ENCODE measurements at places on chromosomes 5 and 9.

DNA sequence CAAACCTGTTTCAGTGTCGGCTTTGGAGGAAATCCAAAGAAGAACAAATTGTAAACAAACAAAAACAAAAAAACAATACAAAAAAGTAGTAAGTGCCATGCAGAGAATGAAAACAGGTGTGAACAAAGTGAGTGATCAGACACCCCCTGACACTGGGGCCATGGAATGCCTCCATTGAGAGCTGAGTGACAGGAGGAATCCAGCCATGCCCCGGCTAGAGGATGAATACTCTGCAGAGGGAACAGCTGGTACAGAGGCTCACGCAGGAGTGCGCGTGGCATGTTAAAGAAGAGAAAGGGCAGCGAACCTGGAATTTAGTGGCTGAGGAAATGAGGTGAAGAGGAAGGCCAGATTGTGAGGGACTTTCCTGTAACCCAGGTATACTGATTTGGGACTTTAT, 15.5 kb upstream of the CCNJL start:
- DNase-seq: no peak

- peak; percentile 67 for DNase-seq
Measured at GRCh38 chr9:112063151-112063550, 111.9 kb downstream of the SUSD1 start.

GRCh38 chr5:114702731-114703130, 340.9 kb downstream of the KCNN2 start:
- DNase-seq: no peak

DNA sequence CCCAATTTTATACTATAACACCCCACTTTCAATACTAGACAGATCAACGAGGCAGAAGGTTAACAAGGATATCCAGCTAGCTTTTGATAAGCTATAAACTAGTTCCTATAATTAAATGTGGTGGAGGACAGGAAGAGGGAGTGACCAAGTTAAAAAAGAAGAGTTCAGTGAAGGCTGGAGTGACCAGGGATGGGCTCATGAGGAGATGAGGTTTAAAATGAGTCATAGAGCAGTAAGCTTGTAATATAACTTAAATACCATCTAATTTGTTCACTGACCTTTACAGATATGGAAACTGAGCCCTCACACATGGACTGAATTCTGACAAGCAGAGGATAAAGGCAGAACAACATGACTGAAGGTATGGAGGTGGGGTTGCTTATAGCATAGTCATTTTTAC, 284.5 kb downstream of the SPATA31D1 start:
- DNase-seq: peak; percentile 77

- no peak for DNase-seq
Measured at GRCh38 chr5:42499016-42499415, 75.8 kb downstream of the GHR start.

GRCh38 chr9:81964218-81965171, 21.2 kb downstream of the SPATA31D3 start:
- DNase-seq: peak; percentile 15

DNA sequence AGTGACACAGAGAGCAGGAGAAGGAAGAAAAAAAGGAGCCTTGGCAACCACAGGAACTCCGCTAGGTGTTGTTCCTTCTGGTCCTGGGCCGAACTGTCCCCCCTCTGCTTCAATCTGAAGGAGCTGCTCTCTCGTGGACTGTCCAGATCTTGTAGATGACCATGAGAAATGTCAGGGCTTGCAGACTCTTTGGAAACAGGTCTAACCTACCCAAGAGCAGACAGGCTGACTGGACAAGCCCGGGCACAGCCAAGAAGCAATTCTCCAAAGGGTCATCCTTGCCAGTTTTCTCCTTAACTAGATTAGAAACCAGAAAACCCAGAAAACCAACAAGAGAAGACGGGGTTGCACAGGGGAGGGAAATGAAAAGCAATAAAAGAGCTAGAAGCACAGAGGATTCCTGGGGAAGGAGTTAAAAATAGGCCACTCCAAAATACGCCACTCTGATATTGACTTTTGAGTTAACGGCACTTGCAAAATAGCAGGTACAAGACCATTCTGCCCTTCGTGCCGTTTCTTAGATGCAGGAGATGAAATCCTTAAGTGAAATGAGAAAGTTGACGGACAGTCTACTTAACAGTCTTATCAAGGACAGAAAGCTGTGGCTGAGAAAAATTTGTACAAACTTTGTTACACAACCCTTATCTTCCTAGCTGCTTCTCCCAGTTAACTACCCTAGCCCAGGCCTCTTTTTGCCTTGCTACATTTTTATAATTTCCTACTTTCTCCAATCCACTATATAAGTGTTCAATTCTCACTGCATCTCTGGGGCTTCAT, 5.8 kb downstream of the GCNT4 start:
- DNase-seq: no peak

- DNase-seq: no peak
Measured at GRCh38 chr5:143036146-143036927, 266.2 kb downstream of the ARHGAP26 start.

GRCh38 chr5:63774939-63775338, 187.3 kb downstream of the HTR1A start:
- DNase-seq: no peak

DNA sequence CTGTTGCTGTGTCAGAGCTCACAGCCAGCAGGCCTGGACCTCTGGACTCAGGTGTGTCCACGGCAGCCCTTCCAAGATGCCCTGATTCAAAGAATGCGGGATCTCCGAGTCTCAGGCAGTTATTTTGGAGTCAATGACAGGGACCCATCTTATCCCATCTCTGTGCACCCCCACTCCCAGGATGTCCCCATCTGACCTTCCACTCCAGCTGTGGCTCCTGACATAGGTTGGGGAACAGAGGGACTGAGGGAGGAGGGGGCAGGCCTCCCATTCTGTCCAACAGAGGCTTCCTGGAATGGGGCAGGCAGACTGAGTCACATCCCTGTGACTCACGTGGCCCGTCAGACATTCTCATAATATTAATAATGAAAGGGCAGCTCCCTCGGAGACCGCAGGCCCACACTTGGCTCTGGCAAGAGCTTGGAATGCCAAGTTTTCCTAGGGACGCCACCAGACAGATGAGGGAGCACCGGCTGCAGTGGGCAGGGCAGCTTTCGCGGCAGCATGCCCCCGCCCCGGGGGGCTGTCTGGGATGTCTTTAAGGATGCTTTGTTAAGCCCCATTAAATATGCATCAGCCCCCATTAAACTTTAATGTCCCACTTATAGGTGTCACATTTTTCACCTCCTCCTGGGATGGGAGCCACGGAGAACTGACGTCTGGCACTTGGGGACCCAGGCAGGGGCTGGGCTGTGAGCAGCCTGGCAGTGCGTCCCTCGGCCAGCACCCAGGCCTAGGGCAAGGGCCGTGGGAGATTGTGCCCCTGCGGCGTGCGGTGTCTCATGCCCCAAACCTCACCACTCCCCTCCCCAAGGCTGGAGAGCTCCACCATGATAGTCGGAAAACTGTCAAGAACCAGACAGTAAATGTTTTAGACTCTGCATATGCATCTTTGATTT, 23.6 kb upstream of the FIBCD1 start:
- DNase-seq: peak; percentile 97

DNA sequence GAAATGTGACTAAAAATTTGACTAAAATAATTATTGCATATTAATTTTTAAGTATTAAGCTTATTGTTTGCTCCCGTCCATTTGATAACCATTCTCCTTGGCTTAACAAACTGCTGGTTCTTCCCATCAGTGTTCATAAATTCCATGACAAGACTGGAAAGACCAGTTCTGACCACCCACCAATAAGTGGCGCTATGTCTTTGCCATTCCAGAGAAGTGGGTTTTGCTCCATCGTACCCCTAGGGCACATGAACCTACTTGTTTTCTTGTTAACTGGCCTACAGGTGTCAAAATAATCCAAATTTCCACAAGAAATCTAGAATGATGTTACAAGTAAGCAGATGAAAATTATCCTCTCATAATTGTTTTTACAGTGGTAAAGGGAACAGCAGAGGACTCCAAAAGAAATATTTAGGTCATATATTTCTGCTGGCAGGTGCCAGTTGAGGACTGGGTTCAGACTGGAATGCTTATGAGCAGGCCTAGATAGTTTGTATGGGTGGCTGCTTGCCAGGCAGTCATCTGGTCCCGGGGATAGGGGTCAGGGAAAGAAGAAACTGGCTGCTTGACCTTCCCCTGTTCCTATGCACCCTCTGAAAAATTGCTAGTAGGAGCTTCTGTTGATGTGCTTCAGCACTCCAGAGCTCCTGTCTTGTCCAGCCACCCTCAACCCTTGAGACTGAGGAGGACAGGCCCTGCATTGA, 283.1 kb upstream of the ADAMTSL1 start:
- no peak for DNase-seq

- no peak for DNase-seq
Measured at GRCh38 chr5:5881294-5881693, 458.8 kb downstream of the ICE1 start.

DNA sequence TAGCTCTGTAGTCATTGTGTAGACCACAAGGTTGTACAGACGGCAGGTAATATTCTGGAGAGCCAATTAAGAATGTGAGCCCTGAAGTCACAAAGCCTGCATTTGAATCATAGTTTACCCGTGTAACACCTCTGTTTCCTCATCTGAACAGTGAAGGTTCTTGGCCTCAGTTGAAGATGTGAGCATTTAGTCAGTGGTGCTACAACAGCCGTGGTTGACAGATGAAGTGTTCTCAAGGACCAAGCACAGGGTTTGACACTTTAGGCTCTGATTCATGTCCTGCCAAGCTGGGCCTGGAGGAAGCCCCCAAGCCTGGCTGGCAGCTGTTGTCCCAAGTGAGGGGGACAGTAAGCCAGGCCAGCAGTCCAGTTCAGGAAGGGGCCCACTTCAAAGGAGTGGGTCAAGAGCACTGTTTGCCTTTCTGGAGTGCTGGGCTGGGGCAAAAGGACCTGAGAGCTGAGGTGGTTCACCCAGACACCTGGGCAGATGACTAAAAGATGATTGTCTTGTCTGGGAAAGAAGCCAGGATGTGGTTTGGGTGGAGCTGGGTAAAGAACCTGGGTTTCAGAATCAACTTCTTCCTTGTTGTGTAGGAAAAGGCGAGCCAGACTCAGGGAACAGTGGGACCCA, 20.7 kb downstream of the FAXDC2 start:
- peak; percentile 20 for DNase-seq

DNA sequence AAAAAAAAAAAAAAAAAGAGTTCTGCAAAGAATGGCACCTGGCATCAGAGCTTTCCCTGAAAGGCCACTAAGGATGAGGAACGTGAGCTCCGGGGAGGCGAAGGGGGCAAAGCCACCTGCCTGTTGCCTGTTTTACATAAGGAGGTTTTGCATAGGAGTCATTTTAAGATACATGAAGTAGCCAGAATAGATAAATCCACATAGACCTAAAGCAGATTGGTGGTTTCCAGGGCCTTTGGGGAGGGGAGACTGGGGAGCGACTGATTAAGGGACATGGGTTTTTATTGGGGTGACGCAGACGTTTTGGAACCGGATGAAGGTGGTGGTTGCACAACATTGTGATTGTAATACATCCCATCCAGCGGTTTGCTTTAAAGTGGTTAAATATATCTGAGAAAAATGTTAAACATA, 7.1 kb downstream of the NEK6 start:
- DNase-seq: peak; percentile 77

- no peak for DNase-seq
Measured at GRCh38 chr9:119366909-119367682, 2.1 kb downstream of the BRINP1 start.

DNA sequence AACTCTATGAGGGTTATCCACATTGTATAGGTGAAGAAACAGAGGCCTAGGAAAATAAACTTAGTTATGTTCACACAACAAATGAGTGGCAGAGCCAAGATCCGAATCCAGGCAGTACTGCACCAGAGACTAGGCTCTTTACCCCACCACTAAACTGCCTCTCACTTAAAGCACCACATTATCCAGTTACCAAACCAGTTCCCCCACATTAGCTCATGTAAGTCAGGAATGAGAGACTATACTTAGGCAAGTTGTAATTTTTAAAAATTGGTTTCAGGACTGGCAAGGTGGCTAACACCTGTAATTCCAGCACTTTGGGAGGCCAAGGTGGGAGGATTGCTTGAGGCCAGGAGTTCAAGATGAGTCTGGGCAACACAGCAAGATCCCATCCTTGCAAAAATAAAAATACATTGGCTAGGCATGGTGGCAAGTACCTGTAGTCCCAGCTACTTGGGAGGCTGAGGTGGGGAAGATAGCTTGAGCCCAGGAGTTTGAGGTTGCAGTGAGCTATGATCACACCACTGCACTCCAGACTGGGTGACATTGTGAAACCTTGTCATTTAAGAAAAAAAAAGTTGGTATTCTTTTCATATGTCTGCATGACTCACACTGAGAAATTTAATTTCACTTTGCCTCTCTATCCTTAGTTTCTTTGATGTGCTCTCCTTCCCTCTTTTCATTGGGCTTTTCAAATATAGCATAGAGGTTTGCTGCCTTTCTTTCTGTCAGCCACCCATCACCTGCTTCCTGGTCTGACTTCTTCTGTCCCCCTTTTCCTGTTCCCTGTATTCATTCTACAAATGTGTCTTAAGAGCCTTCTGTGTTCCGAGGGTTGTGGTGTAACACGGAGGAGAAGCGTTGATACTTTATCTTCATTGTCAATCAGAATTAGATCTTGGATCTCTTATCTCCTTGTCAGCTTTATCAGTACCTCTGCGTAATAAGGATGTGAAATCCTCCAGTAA, 64.7 kb downstream of the ERMP1 start:
- peak; percentile 18 for DNase-seq

GRCh38 chr9:132970324-132971062, 8.0 kb upstream of the GFI1B start:
- DNase-seq: no peak

Data from EH (cell line).